HepG2 (cell line): ENCODE measurements at places on chromosomes 13 and 19. TPM values are rescaled to one million over a fixed set of nuclear protein-coding genes. Genes with fewer than 3 reads are reported as not detected.

ZNF729 gene
- not detected in 2 replicates for total RNA-seq

DNA sequence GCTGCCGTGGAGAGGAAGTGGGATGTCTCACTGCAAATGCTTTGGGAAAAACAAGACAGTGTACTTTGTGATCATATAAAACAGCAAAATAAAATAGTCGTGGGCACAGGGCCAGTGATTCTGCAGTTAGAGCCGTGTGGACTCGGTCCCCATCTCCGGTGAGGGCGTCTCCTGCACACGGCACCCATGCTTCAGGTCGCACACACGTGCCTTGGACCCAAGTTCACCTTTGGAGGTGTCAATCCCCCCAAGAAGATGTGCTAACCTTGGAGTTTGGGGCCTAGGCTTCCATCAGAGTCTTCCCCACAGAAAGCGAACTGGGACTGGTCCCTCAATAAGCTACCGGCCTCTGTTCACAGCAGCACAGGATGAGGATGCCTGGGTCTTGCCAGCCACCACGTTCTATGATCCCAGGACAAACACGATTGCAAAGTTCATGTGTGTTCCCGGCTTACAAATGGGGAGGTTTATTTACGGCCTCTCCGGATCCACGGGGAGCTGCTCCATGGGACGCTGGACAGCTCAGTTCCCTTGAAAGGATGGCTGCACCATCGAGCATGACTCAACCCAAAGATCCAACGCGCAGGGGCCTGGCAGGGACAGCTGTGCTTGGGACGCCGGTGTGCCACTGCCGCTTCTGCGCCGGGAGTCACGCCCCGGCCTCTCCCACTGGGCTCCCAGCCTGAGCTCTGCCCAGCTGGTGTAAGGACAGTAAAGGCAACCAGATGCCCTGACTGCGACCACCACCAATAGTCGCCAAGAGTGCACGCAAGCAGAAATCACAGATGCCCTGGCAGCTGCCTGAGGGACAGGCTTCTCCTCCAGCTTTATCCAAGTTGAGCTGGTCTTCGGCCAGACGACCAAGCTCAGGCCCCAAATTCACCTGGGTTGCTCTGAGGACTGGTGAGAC is 8.6 kb downstream of the GAS6 start:
- peaks cover 60% of the 10 kb centered on the region for H3K4me1 ChIP-seq
- no peak for DNase-seq
- no peaks in the 10 kb centered on the region for H3K36me3 ChIP-seq
- peaks cover 4% of the 10 kb centered on the region; the same call in 1 of the 3 replicates for H3K27me3 ChIP-seq

CEACAM21 gene
- total RNA-seq, result not detected in 2 replicates

- peaks cover 3% of the 10 kb centered on the region for H3K36me3 ChIP-seq
- H3K4me3 ChIP-seq, result no peak overlapping the region
- H3K27me3 ChIP-seq, result no peaks in the 10 kb centered on the region
- H3K27ac ChIP-seq, result no peak overlapping the region
Observed at GRCh38 chr19:37127999-37128820, 44.3 kb downstream of the ZNF585A start.
